ENCODE measurements at places on chromosomes 6 and 20. TPM values are rescaled to one million over a fixed set of nuclear protein-coding genes. Genes with fewer than 3 reads are reported as not detected.

DNA sequence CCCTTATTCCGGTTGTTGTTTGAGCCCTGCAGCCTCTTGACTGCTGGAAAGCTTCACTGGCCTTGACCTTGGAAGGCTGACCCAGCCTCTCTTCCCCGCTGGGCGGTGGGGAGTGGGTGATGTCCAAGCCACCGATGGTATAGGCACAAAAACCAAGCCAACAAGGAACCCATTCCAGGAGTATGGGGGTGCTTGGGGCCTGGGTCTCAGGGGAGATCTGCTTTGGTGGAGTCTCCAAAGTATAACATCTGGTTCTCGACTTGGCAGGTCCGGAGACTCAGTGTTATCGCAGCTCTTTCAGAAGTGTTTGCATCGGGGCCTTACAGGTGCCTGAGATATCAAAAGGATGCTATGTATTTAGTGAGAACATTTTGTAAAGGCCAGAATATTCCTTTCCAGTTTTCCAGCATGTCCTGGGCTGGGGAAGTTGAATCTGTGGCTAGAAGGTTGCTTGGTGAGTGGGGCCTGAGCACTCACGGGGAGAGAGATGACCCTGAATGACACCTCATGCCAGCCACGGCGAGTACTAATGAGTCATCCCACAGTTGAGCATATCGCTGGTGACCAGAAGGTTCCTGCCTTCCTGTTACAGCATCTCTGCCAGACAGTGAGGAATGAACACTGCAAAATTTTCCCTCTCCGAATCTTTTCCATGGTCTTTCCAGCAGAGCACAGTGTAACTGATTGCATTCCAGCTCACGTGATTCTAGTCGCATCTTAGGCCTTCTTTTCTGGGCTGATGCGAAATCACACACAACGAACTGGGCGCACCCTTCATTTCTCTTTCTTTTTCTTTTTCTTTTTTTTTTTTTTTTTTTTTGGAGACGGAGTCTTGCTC lies 133.9 kb downstream of the ZDHHC14 start:
- H3K36me3 ChIP-seq: no peaks in the 10 kb centered on the region
- no peak overlapping the region for H3K27ac ChIP-seq
- no peak overlapping the region for H3K4me3 ChIP-seq
- H3K27me3 ChIP-seq: no peaks in the 10 kb centered on the region
- DNase-seq: no peak

- H3K36me3 ChIP-seq: no peaks in the 10 kb centered on the region
- no peak overlapping the region for H3K4me3 ChIP-seq
- H3K27me3 ChIP-seq: no peaks in the 10 kb centered on the region
- H3K27ac ChIP-seq: no peak overlapping the region
- H3K4me1 ChIP-seq: no peaks in the 10 kb centered on the region
- no peak for DNase-seq
These were observed 20.7 kb upstream of the ZNF76 start for GRCh38 chr6:35238843-35239289.

GRCh38 chr6:138719011-138719635 lies 54.4 kb upstream of the CCDC28A start:
- DNase-seq: no peak
- no peaks in the 10 kb centered on the region for H3K36me3 ChIP-seq
- H3K27me3 ChIP-seq: no peaks in the 10 kb centered on the region
- no peaks in the 10 kb centered on the region for H3K4me1 ChIP-seq
- H3K27ac ChIP-seq: no peak overlapping the region
- H3K4me3 ChIP-seq: no peak overlapping the region

GRCh38 chr6:70277470-70277869 lies 25.4 kb downstream of the COL9A1 start:
- no peaks in the 10 kb centered on the region for H3K36me3 ChIP-seq
- H3K27ac ChIP-seq: no peak overlapping the region
- no peak overlapping the region for H3K4me3 ChIP-seq
- peaks cover under 1% of the 10 kb centered on the region for H3K4me1 ChIP-seq
- peaks cover 7% of the 10 kb centered on the region for H3K27me3 ChIP-seq

DNA sequence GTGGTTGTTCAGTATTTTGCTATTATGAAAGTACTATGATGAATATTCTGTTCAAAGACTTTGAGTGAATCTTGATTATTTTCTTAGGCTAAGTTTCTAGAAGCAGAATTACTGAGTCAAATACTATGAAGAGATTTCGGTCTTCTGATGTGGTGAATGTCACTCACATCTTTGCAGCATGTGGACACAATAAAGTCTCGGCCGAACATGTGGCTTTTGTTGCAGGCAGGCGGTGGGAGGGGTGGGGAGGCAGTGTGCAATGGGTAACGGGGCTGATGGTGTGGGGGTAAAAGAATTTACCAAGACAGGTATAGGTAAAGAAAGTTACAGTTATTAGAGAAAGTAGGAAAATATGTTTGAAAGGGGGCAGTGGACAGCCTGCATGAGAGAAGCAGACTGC lies 156.4 kb upstream of the DTNBP1 start:
- no peaks in the 10 kb centered on the region for H3K27me3 ChIP-seq
- no peak overlapping the region for H3K4me3 ChIP-seq
- no peak overlapping the region for H3K27ac ChIP-seq
- H3K4me1 ChIP-seq: no peaks in the 10 kb centered on the region

- DNase-seq: no peak
- H3K27ac ChIP-seq: no peak overlapping the region
- H3K27me3 ChIP-seq: no peaks in the 10 kb centered on the region
- peaks cover 5% of the 10 kb centered on the region for H3K4me1 ChIP-seq
- H3K4me3 ChIP-seq: no peak overlapping the region
These were observed 12.6 kb downstream of the CPNE5 start for GRCh38 chr6:36826520-36827227.

- no peak for DNase-seq
- H3K27ac ChIP-seq: peak overlapping the region; percentile 93
- H3K36me3 ChIP-seq: peaks cover 9% of the 10 kb centered on the region
These were observed 915 bp downstream of the PRRC2A start for GRCh38 chr6:31621320-31621939.

The TINAG gene
- 25.1 TPM for total RNA-seq

The TRIM31 gene
- total RNA-seq: 44.4 TPM

The MDFI gene
- 1.9 TPM for total RNA-seq

All from colonic mucosa (tissue), 4 donors.